ENCODE measurements at places on chromosomes 6 and 20.

DNA sequence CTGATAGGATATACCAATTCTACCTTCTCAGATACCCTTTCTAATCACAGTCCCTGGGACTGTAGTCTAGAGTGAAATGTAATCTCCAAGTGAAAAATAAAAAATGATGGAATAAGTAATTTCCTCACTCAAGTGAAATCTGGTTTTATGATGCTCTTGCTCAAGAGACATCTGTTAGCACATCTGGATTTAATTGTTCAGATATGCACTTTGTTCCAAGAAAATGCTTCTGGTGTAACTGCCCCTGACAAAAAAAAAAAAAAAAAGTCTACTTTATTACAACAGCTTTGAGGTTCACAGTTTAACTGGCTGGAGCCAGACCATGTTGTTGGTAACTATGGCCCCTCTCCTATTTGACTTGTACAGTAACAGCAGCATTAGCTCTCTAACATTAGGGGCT is 251.8 kb downstream of the BTBD9 start:
- no peak for DNase-seq

GRCh38 chr6:112636650-112637262 is 289.6 kb downstream of the RFPL4B start:
- DNase-seq: no peak

DNA sequence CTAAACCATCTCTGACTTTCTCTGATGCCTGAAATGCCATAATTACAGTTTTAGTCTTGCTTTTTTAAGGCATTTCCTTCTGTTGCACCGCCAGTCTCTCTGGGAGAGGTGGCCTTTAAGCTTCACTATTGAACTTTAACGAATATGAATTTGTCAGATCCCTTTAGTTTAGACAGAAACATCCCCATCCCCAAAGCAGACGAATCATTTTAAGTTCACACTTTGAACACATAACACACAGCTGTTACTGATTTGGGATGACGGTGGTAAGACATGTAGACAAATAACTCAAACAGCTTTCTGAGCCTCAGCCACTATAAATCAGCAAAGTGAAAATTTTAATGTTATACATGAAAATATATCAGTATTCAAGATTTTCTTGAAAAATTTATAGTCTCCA is 7.2 kb upstream of the IPCEF1 start:
- no peak for DNase-seq

GRCh38 chr20:44449864-44450263 is 25.8 kb upstream of the TTPAL start:
- DNase-seq: no peak

GRCh38 chr6:20441921-20442320 is 40.2 kb downstream of the E2F3 start:
- no peak for DNase-seq

Data from GM18507 (cell line).